Dermis microvascular lymphatic vessel endothelial cell (primary cell): ENCODE measurements at places on chromosomes 5 and 9. TPM values are rescaled to one million over a fixed set of nuclear protein-coding genes. Genes with fewer than 3 reads are reported as not detected.

Gene FOXD4L5
- under 0.01 TPM in 1 of 2 replicates, not detected in the other for total RNA-seq

Gene SPATA31E1
- total RNA-seq, result not detected in 2 replicates

DNA sequence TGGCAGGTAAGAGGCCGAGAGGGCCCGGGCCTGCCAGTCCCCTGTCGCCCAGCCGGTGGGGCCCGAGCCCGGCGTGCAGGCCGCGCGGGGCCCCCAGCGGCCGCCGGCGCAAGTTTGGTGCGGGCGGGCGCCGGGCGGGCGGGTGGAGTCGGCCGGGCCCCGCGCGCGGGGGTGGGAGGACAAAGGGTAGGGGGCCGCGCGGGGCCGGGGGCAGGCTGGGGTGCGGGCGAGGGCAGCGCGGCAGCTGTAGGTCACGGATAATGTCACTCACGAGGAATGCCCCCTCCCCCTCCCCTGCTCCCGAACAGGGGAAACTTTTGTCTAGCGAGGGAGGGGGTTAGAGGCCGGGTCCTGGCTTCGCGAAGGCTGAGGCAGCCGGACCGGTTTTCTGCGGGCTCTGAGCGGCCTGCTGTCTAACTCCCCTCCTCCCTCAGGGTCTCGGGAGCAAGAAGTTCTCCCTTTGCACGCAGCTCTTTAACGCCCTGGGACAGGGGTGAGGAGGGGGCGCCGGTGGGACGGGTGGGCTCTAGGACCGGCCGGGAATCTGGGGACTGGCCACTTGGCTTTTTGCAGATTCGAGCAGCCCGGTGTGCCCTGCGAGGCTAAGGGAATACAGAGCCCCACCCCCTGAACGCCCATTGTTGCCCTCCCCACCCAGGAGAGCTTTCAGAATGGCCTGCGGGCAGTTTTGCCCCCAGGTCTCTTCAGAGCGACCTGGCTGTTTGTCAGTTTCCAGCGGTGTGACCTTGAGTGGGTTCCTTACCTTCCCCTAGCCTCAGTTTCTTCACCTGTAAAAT is 21.3 kb upstream of the NDST1 start:
- DNase-seq, result peak; percentile 58

GRCh38 chr9:127762111-127762676 is 16.3 kb downstream of the SH2D3C start:
- DNase-seq, result peak; percentile 71

DNA sequence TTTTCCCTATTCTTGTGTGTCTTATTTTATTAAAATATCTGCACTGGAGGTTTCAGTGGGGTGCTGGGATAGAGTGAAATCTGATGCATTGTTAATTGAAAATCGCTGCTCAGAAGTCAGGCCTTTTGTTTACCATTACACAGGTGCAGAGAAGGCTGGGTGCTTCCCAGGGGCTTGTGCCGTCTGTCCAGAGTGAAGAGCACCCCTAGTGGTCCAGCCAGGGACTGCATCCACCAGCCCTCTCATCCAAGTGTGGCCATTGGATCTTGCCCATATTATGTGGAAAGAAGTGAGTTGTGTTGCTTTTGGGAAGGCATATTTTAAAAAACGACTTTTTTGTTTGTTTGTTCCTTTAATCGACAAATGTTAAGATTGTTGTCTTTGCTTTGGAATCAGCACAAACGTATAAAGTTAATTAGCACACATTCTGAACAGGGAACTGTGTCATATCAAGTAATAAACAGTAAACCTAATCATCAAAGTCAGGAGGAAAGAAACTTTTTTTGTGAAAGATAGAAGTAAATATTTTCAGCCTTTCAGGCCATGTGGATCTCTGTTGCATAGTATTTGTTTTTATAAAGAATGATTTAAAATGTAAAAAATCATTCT is 315.6 kb downstream of the MTRR start:
- peak; percentile 2 for DNase-seq

DNA sequence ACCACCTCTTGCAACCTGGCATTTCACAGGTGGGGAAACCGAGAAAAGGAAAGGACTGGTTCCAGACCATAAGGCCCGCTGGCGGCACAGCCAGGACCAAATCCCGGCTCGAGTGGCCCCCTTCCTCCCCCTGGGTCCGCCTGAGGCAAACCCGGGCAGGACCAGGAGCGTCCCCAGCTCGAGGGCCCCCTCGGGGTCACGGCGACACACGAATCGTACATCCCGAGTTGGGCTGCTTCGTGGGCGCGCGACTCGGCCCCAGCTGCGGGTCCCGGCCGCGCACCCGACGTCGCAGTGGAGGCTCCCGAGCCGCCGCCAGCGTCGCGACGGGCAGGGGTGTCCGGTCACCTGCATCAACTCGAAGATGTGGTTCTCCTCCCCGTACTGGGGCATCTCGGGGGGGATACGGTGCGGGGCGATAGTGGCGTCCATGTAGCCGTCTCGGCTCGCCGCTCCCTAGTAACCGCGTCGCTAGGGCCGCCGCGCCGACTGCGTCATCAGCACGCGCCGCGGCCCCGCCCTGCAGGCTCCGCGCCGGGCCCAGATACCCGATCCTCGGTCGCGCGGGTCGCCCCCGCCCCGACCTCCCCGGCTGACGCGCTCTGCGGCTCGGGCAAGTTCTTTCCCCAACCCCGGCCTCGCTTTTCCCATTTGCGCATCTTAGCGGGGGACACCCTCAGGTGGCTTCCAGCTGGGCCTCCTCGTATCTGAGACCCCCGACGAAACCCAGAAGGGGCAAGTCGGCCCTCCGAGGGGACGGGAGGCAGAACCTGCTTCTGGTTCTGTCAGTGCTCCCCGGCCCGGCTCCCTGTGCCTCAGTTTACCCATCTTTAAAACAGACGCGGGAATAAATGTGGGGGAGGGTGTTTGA is at the start of gene AK8:
Gene AK8 (minus strand): TSS at position 461 of the 871 bp plus-strand sequence. CDS start 29 bp downstream, at position 432.
- peak; percentile 33 for DNase-seq

Gene IGFBPL1
- 0.13 TPM in 2 replicates for total RNA-seq

Gene TNC
- 1.0 and 4.5 TPM in 2 replicates for total RNA-seq

DNA sequence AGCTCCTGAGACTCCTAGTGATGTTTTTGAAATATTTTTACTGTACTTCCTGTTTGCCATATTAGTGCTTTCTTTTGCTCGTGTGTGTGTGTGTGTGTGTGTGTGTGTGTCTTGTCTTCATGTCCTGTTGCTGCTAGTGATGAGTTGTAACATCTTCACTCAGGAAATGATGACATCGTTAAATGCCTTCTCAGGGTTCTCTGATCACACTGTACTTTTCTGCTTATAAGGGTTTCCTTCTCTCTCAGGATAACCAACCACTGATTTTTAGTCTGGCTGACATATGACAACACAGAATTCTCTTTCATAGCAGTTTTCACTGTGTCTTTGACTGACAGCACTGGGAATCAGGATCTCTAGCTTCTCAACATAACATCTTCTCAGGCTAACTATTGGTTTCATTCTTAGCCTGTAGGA is 16.1 kb downstream of the SV2C start:
- no peak for DNase-seq

DNA sequence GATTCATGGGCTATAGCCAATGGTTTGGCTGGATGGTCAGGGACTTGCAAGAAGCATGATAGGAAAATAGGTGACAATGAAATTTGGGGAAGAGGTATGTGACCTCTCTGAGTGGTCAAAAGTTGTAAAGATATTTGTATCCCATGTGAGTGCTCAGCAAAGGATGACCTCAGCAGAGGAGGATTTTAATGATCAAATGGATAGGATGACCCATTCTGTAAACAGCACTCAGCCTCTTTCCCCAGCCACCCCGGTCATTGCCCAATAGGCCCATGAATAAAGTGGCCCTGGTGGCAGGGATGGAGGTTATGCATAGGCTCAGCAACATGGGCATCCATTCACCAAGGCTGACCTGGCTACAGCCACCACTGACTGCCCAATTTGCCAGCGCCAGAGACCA is 138.4 kb upstream of the SPDL1 start:
- DNase-seq, result no peak

DNA sequence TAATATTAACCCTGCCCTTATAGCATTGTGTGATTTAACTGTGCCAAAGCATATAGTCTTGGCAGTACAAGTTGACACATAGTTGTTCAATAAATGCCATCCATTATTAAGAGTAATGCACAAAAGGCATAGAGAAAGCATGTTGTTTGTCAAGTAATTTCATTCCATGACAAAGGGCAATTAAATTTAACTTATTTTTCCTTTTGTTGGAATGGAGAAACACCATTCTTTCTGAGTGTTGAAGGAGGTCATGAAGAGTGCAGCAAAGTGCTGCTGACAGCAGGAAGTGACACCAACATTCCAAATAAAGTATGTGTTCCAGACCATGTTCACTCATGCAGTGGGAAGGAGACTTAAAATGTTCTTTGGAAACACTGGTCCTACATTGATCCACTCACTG is 29.1 kb downstream of the ANKDD1B start:
- DNase-seq, result peak; percentile 41

DNA sequence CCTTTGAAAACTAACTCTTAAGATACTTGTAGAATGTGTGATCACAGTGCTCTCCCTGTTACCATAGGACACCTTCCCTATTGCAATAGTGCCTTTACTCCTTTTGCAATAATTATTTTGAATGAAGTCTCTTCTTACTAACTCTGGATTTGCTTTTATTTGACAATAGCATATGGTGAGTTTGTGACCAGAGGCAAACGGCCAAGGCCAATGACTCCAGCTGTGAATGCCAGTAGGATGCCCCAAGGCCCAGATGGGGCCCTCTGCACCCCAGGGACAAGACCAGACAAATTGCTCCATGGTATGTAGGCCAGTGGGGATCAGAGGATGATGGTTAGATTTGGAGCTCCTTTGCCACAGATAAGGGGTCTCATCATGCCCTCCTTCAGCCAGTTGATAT is 116.9 kb downstream of the NPR3 start:
- DNase-seq, result no peak

Gene NR5A1
- total RNA-seq, result not detected in 2 replicates

DNA sequence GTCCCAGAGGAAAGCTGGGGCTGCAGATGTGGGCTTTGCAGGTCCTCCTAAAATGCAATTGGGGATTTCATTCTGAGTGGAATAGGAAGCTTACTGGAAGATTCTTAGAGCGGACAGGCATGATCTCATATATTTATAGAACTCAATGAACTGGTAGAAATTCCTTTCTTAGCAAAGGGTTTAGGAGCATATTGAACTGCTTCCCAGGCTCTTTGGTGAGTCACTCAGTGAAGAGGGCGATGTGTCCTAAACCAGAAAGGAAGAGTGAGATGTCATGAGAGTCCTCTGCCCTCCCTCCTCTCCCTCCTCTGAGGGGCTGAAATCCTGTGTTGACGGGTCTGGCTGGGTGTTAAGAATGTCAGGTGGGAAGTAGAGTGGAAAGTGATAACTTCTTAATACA is 26.3 kb upstream of the SEMA6A start:
- DNase-seq, result no peak

DNA sequence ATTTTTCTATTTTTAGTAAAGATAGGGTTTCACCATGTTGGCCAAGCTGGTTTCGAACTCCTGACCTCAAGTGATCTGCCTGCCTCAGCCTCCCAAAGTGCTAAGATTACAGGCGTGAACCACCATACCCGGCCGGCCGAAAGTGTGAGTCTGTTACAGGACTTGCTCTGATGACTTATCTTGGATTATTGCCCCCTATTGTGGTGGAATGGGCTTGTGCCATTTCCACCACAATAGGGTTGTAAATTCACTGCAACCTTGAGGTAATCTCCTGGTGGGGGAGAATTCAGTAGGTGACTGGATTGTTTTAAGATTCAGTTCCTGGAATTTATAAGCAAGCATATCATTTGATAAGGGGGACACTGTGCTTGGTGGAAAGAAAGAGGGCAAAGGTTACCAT is 15.0 kb upstream of the HMGCR start:
- no peak for DNase-seq

DNA sequence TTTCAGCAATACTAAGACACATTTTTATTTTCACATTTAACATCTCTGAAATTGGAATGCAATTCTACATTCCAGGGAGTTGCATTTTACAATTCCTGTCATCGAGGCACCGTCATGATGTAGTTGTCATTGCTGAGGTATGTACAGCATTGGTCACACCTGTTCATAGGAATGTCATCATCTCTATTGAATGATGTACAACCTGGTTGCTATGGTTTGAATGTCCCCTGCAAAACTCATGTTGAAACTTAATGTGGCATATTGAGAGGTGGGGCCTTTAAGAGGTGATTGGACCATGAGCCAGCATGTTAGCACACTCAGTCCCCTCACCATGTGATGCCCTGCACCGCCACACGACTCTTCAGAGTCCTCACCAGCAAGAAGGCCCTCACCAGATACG is 103.1 kb downstream of the CEMIP2 start:
- no peak for DNase-seq

GRCh38 chr5:74141053-74141452 is 499.5 kb downstream of the ENC1 start:
- peak; percentile 85 for DNase-seq

- peak; percentile 17 for DNase-seq
Measured at GRCh38 chr5:84255315-84255714, 129.4 kb downstream of the EDIL3 start.

Gene ANKHD1
- 44.7 and 59.3 TPM in 2 replicates for total RNA-seq

- DNase-seq, result no peak
Measured at GRCh38 chr5:139105621-139106071, 92.5 kb downstream of the SIL1 start.

Gene INSL6
- not detected in 2 replicates for total RNA-seq

Gene PHAX
- total RNA-seq, result 21.6 and 26.6 TPM in 2 replicates
